HCT116 (cell line): ENCODE measurements at places on chromosomes 16 and 17.
A peak's percentile ranks its signal among the peaks of the same experiment; 100 is the strongest.

GRCh38 chr17:32117399-32117798 lies 24.9 kb upstream of the RHOT1 start:
- no peak for DNase-seq

- no peak for DNase-seq
Measured at GRCh38 chr17:3803308-3803640, 2.3 kb upstream of the ITGAE start.

DNA sequence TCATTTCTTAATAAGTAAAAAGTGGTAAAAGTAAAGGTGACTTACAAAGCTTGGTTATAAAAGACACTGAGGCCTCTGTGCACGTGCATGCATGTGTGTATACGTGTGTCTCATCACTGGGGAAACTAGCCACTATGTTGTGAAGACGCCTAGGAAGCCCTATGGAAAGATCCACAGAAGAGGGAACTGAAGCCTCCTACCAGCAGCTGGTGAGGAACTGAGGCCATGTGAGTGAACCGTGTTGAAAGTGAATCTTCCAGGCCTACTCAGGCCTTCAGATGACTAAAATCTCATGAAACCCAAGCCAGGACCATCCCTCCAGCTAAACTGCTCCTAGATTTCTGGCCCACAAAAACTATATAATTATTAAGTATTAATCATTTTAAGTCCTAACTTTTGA lies 23.7 kb downstream of the PHLPP2 start:
- no peak for DNase-seq

GRCh38 chr17:2049333-2050299 lies 5.3 kb upstream of the HIC1 start:
- DNase-seq: no peak

- no peak for DNase-seq
Measured at GRCh38 chr16:71515026-71515425, 11.2 kb upstream of the CHST4 start.

GRCh38 chr16:88527186-88527936 lies 42.8 kb upstream of the ZC3H18 start:
- DNase-seq: peak; percentile 34

GRCh38 chr17:11081342-11081741 lies 159.7 kb upstream of the SHISA6 start:
- DNase-seq: no peak

DNA sequence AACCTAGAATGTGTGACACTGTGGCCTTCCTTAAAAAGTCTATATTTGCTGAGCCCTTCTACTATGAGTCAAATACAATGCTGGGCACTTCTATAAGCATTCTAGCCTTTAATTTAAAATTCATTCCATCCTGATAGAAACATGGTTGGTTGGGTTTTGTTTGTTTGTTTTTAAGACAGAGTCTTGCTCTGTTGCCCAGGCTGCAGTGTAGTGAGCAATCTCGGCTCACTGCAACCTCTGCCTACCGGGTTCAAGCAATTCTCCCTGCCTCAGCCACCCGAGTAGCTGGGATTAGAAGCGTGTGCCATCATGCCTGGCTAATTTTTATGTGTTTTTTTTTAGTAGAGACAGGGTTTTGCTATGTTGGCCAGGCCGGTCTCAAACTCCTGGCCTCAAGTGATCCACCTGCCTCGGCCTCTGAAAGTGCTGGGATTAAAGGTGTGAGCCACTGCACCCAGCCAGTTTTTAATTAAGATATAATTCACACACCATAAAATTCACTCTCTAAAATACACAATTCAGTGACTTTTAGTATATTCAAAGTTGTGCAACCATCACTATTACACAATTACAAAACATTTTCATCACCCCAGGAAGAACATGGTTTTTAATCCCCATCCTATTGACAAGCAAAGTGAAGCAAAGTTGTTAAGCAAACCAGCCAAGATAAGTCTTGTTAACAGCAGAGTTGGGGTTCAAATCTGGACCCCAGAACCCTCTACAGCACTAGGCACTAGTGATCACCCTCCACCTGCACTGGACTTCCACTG lies 42.8 kb downstream of the CMTM4 start:
- DNase-seq: no peak

GRCh38 chr16:23833960-23834685 lies 1.7 kb upstream of the PRKCB start:
- no peak for DNase-seq

DNA sequence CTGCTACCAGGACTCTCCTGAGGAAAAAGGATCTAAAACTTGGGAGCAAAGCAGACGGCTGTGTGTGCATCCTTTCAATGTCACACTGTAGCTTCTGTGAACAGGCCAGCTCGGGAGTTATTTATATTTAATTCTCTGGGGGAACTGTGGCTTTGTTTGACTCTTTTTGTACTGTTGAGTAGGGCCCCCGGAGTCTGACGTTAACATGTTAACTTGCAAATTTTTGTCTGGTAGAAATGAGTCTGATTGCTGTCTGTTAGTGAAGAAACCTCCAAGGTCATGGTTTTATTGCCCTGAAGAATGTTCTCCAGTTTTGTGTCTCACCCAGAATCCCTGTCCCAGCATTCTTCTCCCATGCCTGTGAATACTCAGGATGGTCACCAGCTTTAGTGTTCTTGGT lies 14.2 kb upstream of the KCNG4 start:
- DNase-seq: no peak

- no peak for DNase-seq
Measured at GRCh38 chr16:31513884-31514283, 5.7 kb upstream of the RUSF1 start.

DNA sequence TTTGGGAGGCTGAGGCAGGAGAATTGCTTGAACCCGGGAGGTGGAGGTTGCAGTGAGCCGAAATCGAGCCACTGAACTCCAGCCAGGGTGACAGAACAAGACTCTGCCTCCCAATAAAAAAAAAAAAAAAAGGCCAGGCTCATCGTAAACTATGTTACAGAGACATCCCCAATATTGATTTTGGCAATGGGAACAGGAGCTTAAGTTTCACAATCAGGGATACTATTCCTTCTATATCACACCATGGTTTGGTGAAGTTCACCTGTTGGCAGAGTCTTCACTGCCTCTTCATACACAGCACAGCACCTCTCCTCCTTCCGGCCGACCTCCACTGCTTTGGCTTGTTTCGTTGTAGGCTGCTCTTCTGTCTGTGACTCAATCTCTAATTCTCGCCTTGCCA lies 21.2 kb downstream of the UTP6 start:
- DNase-seq: no peak

GRCh38 chr17:8162233-8162996 lies at the start of gene VAMP2:
VAMP2 (minus strand) TSS chr17:8162948; CDS start chr17:8162879, 69 bp downstream.
- DNase-seq: no peak

DNA sequence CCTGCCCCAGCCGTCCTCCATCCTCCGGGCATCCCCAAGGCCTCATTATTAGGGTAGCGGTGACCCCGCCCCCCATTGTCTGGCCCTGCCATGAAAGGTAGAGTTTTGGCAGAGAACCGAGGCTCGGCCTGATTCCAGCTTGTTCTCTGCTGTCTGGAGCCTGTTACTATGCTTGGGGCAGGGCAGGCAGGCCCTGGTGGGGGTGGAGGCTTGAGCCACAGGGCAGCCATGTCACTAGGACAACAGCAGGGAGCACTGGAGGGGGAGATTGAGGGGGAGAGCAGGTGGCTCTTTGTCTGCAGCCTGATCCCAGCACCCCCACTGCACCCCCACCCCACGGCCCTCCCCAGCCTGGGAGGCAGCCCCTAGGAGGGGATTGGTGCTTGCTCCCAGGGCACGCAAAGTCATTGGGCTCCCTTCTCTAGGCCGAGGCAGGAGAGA lies 15.4 kb downstream of the RHBDL3 start:
- DNase-seq: no peak

- DNase-seq: no peak
Measured at GRCh38 chr17:47687748-47688147, 6.2 kb upstream of the TBKBP1 start.

- no peak for DNase-seq
Measured at GRCh38 chr16:69367980-69368379, 16.4 kb upstream of the TMED6 start.

- DNase-seq: no peak
Measured at GRCh38 chr17:51610155-51610554, 349.8 kb downstream of the UTP18 start.

GRCh38 chr16:57539072-57539796 lies 2.9 kb upstream of the CCDC102A start:
- DNase-seq: no peak

- DNase-seq: no peak
Measured at GRCh38 chr17:44933824-44934744, 13.5 kb downstream of the KIF18B start.

DNA sequence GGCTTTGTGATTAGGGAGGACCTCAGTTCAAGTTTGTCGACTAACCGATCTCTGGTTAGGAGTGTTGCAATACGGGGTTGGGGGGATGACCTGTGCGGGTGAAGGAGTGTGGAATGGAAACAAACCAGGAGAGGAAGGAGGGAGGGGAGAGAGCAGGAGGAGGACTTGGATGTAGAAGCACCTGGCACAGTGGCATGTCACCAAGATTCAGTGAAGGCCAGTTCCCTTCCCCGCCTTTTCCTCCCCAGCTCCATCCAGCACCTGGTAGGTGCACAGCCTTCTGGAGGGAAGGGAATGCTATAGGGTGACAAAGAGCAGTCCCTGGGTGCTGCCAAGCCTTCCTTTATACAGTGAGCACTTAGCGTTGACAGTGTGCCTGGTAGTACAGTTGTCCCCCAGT lies 107.4 kb upstream of the CRHR1 start:
- DNase-seq: no peak

DNA sequence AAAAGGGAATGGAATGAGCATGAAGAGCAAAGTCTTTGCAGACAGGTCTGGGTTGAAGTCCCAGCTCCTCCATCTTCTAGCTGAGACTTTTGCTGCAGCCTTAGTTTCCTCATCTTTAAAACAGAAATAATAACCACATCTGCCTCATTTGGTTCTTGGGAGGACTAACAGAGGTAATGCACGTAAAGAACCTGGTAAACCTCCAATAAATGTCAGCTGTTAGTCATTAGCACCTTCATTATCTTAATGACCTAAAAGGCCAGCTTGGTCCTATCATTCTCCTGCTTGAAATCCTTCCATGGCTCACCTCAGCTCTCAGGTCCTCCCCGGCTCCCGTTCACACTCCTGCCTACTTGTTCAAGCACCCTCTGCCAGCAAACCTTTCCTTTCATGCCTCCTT lies 51.8 kb downstream of the SKAP1 start:
- no peak for DNase-seq

DNA sequence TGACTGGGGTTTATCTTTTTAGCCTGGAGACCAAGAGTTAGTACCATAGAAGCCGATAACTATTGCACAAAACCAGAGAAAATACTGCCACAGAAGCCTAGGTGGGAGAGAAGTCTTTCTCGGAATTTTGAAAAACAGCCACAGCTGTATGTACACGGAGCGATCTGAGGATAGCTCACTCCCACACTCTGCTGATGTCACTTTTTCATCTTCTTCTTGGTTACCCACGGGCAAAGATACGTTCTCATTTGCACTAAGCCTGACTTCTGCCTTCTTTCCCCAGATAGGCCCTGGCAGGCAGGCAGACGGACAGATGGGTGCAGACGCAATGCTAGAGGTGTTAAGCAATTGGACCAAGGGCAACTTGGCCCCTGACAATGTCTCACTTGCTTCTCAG lies 9.1 kb upstream of the CBX4 start:
- no peak for DNase-seq

DNA sequence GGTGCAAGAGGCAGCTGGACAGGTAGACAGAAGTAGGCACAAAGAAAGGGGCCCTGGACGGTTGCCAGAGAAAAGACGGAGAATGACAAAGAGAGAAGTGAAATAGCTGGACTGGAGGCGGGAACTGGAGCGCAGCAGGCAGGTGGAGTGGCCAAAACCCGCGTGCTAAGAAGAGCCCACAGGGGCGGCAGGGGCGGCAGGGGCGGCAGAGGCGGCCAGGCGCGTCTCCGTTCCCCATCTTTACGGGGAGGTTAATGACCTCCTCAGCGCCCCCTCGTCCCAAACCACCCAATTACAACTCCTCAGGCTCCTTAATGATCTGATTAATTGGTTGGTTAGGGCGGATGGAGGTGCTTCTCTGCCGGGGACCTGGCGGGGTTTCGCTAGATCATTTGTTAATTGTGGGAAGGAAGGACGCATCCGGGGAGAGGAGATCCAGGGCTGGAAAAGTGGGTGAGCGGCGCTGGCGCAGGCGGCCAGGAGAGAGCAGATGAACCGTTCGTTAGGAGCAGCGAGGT lies 15.4 kb upstream of the HOXB9 start:
- DNase-seq: no peak

DNA sequence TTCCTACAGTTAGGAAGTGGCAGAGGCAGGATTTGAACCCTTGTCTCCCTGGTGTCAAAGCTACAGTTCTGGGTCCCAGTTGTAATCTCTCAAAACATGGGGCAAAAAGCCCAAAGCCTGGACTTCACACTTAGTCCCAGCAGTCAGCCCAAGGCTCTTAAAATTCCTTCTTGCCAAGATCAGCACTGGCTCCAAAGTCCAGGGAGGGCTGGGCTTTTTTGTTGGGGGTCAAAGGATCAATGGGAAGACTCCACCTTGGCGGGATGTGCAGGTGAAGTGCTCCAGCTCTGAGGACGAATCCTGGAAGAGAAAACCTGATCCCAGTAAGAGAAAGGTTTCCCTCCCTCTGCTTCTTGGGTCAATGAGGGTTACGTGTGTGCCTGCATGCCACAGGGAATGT lies 195.5 kb downstream of the HAPSTR1 start:
- no peak for DNase-seq

- DNase-seq: no peak
Measured at GRCh38 chr17:78822552-78822951, 18.1 kb downstream of the USP36 start.

DNA sequence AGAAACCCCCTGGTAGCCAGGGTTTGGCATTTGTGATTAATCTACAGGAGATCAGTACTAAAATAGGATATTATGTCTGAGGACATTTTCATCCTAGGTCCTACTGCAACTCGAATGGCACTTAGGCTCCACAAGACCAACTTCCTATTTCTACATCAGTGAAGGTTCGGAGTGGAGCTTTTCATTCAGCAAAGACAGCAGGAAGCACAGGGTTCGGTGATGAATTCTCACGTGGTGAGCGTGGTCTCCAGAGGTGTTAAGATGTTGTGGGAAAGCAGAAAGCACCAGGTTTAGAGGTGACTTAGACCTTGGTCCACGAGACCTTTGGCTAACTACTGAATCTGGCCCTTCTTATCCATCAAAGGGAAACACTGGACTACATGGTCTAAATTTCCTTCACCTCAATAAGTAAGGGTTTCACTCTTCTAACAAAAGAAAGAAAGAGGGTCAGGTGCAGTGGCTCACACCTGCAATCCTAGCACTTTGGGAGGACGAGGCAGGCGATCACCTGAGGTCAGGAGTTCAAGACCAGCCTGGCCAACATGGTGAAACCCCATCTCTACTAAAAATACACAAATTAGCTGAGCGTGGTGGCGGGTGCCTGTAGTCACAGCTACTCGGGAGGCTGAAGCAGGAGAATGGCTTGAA lies 13.9 kb upstream of the HELZ start:
- DNase-seq: no peak

GRCh38 chr16:78220571-78220970 lies 121.1 kb downstream of the WWOX start:
- DNase-seq: no peak

GRCh38 chr17:9529033-9529700 lies 46.5 kb downstream of the STX8 start:
- no peak for DNase-seq

DNA sequence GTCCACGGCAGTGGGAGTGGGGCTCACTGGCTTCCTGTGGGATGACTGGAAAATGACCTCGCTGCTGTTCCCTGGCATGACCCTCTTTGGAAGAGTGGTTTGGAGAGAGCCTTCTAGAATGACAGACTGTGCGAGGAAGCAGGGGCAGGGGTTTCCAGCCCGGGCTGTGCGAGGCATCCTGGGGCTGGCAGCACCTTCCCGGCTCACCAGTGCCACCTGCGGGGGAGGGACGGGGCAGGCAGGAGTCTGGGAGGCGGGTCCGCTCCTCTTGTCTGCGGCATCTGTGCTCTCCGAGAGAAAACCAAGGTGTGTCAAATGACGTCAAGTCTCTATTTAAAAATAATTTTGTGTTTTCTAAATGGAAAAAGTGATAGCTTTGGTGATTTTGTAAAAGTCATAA lies 7.8 kb upstream of the RNF213 start:
- DNase-seq: peak; percentile 46
